ENCODE measurements at places on chromosomes 11 and 22.

DNA sequence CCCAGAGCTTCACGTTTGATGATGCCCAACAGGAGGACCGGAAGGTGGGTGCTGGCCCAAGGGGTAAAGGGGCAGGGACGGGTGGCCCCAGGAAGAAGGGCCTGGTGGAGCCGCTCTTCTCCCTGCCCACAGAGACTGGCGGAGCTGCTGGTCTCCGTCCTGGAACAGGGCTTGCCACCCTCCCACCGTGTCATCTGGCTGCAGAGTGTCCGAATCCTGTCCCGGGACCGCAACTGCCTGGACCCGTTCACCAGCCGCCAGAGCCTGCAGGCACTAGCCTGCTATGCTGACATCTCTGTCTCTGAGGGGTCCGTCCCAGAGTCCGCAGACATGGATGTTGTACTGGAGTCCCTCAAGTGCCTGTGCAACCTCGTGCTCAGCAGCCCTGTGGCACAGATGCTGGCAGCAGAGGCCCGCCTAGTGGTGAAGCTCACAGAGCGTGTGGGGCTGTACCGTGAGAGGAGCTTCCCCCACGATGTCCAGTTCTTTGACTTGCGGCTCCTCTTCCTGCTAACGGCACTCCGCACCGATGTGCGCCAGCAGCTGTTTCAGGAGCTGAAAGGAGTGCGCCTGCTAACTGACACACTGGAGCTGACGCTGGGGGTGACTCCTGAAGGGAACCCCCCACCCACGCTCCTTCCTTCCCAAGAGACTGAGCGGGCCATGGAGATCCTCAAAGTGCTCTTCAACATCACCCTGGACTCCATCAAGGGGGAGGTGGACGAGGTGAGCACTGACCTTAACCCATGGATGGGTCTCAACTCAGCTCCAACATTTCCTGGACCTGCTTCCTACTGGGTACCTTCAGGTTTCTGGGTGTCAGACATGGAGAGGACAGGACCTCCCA lies 2.0 kb downstream of the RIC8A start:
- no peak for DNase-seq

DNA sequence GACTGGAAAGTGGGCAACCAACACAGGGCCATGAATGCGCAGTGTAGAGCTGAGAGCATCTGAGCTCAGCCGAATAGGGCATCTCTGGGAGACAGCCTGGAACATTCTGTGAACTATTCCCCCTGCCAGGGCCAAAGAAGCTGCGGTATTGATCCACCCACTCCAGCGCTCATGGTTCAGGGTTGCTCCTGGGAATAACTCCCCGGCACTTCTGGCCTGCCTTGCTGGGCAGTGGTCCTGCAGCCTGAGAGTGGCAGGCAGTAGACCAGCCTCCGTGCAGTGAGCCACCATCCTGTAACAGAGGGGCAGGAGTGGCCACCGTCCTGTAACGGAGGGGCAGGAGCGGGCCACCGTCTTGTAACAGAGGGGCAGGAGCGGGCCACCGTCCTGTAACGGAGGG lies 12.2 kb downstream of the TMPRSS6 start:
- no peak for DNase-seq

DNA sequence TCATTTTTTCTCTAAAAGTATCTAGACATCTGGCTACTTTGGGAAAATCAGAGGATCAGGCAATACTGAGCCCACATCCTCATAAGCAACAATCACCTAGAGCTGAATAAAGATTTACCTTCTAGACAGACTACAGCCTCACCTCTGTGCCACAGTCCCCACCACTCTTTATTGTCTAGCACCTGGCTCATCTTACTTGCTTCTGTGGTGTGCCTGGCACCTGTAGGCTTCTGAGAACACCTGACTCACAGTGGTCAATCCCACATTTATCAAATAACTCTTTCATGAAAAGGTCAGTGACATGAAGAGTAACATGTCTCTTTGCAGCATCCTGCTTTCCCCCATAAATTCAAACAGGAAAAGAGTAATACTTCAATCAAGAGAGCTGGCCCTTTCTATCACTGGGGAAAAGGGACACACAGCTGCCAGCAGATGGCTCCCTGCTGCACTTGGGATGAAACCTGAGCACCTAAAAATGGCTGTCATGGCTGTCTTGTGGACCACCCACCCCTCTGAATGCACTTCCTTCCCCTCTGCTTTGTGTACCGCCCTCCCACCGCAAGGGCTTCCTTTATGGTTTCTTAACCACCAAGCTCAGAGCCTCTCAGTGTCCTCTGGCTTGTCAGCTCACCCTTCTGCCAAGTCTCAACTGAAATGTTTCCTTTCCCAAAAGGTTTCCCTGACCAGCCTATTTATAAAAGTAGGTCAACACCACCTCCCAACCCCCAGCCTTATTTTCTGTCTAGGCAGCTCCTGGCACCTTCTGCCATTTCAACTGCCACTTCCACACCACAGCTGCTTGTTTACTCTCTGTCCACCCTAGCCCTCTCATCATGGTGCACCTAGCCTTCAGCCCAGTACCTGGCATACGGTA lies 9.3 kb downstream of the TFIP11 start:
- no peak for DNase-seq

- DNase-seq = no peak
Observed at GRCh38 chr11:132472411-132473172, 1059.7 kb downstream of the OPCML start.

DNA sequence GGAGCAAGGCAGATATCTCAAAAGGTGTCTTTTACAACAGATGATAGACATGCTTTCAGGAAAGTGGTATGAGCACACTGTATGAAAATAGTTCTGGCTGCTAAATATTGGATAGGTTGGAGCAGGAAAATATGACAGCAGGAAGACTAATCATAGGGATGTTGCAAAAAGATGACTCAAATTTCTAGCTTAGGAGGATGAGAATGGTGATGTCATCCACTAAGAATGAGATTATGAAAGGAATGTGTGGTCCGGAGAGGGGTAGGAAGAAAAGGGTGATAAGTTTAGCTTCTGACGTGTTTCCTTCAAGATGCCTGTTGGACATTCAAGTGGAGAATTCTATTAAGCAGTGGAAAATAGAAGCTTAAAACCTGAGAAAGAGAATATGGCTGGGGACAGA lies 46.4 kb downstream of the RCN1 start:
- DNase-seq = no peak

GRCh38 chr11:126129727-126130671 lies 67.3 kb upstream of the CDON start:
- no peak for DNase-seq

- DNase-seq = no peak
Observed at GRCh38 chr11:65141896-65142494, 7.7 kb upstream of the SYVN1 start.

DNA sequence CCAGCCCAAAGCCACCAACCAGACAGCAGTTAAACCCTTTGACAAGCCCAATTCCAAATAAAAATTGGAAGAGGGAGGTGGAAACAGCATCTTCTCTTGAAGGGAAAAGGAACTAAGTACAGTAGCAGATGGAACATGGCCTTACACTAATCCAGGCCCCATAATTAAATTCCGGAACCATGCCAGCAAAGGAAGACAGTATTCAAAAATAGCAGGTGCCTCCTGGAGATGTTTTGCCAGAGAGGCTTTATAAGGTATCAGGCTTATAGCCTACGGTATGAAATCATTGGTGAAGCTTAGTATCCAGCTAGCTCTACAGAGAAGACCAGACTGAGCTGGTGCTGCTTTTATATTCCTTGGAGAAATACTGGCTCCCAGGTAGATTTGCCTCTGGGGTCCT lies 344.1 kb upstream of the API5 start:
- no peak for DNase-seq

DNA sequence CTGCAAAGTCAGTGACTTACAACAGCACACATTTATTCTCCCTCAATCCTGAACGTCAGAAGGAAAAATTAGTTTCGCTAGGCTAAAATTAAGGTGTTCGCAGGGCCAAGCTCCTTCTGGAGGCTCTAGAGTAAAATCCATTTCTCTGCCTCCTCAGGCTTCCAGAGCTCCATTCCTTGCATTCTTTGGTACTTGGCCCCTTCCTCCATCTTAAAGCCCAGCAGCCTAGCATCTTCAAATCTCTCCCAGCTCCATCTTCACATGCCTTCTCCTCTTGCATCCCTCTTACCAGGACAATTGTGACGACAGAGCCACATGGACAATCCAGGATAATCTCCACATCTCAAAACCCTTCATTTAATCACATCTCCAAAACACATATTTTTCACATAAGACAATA lies 165.0 kb downstream of the GRIA4 start:
- no peak for DNase-seq

DNA sequence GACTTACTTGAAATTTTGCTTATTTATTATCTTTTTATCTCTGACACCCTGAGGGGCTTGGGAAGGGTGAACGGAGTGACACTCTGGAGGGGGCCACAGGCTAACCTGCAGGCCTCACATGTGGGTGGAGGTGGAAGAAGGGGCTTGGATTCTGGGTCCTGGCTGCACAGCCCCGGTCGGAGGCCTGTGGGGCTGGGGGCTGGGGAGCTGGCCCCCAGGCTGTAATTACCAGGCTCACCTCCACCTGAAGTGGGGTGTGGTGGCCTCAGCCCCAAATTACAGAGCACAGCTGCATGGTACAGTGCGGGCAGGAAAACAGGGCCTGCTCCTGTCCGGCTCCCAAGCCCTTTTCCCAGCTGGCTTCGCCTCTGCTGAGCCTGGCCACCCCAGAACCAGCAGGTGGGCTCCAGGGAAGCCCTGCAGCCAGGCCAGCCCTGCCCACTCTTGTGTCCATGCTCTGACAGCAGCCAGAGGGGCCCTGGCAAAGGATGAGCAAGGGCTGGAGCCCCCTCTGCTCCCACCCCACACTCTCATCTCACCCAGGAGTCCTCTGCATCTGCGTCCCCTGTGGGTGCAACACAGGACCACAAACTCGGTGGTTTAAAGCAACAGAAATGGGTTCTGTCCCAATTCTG lies 48.0 kb downstream of the IGF2 start:
- DNase-seq = no peak

- no peak for DNase-seq
Observed at GRCh38 chr11:31802609-31802989, 8.5 kb downstream of the PAX6 start.

GRCh38 chr22:41846268-41846987 lies 13.5 kb downstream of the SREBF2 start:
- no peak for DNase-seq

- no peak for DNase-seq
Observed at GRCh38 chr11:20213790-20214189, 53.5 kb upstream of the DBX1 start.

- no peak for DNase-seq
Observed at GRCh38 chr11:67436459-67437081, 912 bp downstream of the PTPRCAP start.

- DNase-seq = no peak
Observed at GRCh38 chr11:95799546-95799945, 9.2 kb downstream of the CEP57 start.

GRCh38 chr11:4054643-4055042 lies 40.0 kb upstream of the RRM1 start:
- no peak for DNase-seq

DNA sequence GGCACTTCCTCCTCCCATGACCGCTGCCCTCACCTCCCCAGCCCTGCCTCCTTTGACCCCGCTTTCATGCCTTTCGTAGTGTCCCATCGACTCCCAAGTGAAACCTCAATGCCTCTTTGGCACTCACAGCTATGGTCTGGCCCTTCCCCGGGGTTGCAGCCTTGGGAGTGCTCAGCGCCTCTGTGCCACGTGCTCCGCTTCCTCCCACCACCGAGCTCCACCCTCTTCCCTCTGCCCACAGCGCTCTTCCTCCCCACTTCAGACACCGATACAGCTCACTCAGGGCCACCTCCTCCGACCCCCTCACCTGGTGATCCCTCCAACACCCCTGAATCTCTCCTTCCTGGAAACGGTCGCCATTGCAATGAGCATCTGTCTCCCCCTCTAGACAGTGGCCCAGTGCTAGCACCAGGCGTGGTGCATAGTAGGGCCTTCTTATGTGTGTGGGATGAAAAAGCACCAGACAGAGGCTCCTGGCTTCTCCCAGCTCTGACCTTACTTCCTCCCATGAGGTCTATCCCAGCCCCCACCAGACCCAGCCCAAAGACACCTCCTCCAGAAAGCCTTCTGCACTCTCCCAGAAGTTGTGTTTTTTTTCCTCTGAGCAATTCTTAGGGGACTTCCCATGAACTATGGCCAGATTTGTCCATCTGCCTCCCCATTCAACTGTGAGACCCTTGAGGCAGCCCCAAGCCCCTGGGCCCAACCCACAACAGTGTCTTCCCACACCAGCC lies 16.4 kb upstream of the SCGB1A1 start:
- DNase-seq = no peak

- DNase-seq = no peak
Observed at GRCh38 chr11:29075726-29076125, 941.1 kb downstream of the KCNA4 start.

- no peak for DNase-seq
Observed at GRCh38 chr11:33291004-33291777, 34.0 kb downstream of the HIPK3 start.

- DNase-seq = no peak
Observed at GRCh38 chr11:1714908-1715885, 18.2 kb downstream of the KRTAP5-6 start.
